ENCODE measurements at places on chromosomes 4 and X. TPM values are rescaled to one million over a fixed set of nuclear protein-coding genes. Genes with fewer than 3 reads are reported as not detected.

Gene CTAG2
- not detected for total RNA-seq

Gene RBM46
- not detected for total RNA-seq

Gene SPINK2
- 2.0 TPM for total RNA-seq

Gene FAM114A1
- total RNA-seq = 0.41 TPM

Gene TMSB15A
- total RNA-seq = not detected

Gene TMEM31
- total RNA-seq = not detected

Gene SGCB
- total RNA-seq = 5.1 TPM

Gene SCRG1
- not detected for total RNA-seq

Gene RNF128
- 0.12 TPM for total RNA-seq

Gene AMOT
- 3.8 TPM for total RNA-seq

Gene TEX11
- total RNA-seq = not detected

Gene PCDH7
- not detected for total RNA-seq

Gene PABPC4L
- not detected for total RNA-seq

Gene NPY2R
- total RNA-seq = not detected

Gene FAAH2
- total RNA-seq = 10.0 TPM

Gene GAGE12E
- not detected for total RNA-seq

Gene TEX13B
- not detected for total RNA-seq

Gene CFP
- 28.2 TPM for total RNA-seq

Gene USP17L28
- total RNA-seq = not detected

Gene POU4F2
- total RNA-seq = not detected

Gene ZNF595
- total RNA-seq = 2.1 TPM

Gene CXorf49
- not detected for total RNA-seq

Gene TMEM255A
- 0.14 TPM for total RNA-seq

Gene PRDM8
- total RNA-seq = 14.1 TPM

Gene CSN1S1
- total RNA-seq = not detected

Gene OCRL
- total RNA-seq = 2.5 TPM
